ENCODE measurements at places on chromosomes 6 and 20. TPM values are rescaled to one million over a fixed set of nuclear protein-coding genes. Genes with fewer than 3 reads are reported as not detected.

Gene VGLL2
- 24.4 TPM for total RNA-seq

Gene AURKA
- 11.6 TPM for total RNA-seq

Gene CST1
- total RNA-seq: not detected

Gene ITCH
- 63.7 TPM for total RNA-seq

Gene GGT7
- 3.1 TPM for total RNA-seq

Gene HLA-DOB
- not detected for total RNA-seq

Gene ENPP4
- 7.3 TPM for total RNA-seq

Gene DYNLT2
- total RNA-seq: 3.1 TPM

Gene TMEM181
- 33.5 TPM for total RNA-seq

Gene TPX2
- total RNA-seq: 10.5 TPM

Gene OR12D3
- total RNA-seq: not detected

Gene ANKS1A
- total RNA-seq: 90.2 TPM

Gene TSPO2
- not detected for total RNA-seq

Gene SLC16A10
- total RNA-seq: 1.9 TPM

Gene PAK5
- total RNA-seq: not detected

Gene TAGAP
- total RNA-seq: 0.05 TPM

Gene SOBP
- total RNA-seq: 0.42 TPM

Gene FANCE
- total RNA-seq: 18.3 TPM

Gene PTK7
- total RNA-seq: 47.5 TPM

Gene KIF13A
- 51.2 TPM for total RNA-seq

Gene BTNL2
- not detected for total RNA-seq

Gene SLC22A16
- total RNA-seq: not detected

Gene CD83
- total RNA-seq: 0.16 TPM
